ENCODE measurements at places on chromosomes 3 and 15. TPM values are rescaled to one million over a fixed set of nuclear protein-coding genes. Genes with fewer than 3 reads are reported as not detected.

PROS1 gene
- total RNA-seq = 98.8 TPM

DNA sequence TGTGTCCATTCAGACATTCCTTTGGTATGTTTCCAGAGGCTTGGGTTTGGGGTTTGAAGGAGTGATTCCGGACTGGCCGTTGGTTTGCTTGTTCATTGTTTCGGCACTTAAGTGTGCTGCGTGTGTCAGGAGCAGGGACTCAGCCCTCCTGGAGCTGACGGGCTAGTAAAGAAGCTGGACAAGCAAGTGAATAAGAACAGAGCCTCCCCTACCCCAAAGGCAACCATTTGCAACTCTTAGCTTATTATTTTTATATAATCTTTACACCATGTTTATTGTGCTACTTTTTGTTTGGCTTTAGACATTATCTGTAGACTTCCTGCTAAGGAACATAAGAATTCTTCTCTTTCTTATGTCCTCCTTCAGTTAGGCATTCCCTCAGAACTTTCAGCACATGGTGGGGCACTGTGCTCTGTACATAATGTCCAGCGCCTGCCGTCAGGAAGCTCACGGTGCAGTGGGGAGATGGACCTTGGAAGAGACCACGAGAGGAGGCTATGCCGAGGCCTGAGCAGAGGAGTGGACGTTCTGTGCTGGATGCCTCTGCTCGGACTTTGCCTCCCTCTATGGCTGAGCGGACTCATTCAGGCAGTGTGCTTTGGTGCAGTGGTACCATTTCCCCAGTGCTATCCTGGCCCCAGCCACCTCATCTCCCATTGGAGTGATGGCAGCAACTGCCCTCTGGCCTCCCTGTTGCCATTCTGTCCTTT lies 65.4 kb downstream of the EEFSEC start:
- no peak for DNase-seq

DNA sequence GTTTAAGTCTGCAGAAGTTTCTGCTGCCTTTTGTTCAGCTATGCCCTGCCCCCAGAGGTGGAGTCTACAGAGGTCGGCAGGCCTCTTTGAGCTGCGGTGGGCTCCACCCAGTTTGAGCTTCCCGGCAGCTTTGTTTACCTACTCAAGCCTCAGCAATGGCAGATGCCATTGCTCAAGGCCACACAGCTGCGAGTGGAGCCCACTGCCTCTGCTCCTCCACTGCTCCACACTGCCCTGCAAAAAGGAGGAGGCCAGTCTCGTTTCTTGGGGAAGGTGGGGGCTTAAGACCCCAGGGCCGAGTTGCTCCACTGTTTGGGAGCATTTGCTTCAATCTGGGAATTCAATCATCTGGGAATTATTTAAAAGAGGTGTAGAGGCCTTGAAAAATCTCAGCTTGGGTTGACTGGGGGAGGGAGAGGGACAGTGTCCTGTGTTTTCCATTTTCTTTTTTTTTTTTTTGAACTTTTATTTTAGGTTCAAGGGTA lies 144.6 kb upstream of the MEF2A start:
- DNase-seq = no peak

GRCh38 chr3:133453383-133453782 lies 53.5 kb downstream of the BFSP2 start:
- DNase-seq = no peak

GRCh38 chr3:188220988-188221818 lies 67.2 kb downstream of the LPP start:
- no peak for DNase-seq

- DNase-seq = no peak
These were observed 47.5 kb upstream of the SNRK start for GRCh38 chr3:43238801-43239200.

DNA sequence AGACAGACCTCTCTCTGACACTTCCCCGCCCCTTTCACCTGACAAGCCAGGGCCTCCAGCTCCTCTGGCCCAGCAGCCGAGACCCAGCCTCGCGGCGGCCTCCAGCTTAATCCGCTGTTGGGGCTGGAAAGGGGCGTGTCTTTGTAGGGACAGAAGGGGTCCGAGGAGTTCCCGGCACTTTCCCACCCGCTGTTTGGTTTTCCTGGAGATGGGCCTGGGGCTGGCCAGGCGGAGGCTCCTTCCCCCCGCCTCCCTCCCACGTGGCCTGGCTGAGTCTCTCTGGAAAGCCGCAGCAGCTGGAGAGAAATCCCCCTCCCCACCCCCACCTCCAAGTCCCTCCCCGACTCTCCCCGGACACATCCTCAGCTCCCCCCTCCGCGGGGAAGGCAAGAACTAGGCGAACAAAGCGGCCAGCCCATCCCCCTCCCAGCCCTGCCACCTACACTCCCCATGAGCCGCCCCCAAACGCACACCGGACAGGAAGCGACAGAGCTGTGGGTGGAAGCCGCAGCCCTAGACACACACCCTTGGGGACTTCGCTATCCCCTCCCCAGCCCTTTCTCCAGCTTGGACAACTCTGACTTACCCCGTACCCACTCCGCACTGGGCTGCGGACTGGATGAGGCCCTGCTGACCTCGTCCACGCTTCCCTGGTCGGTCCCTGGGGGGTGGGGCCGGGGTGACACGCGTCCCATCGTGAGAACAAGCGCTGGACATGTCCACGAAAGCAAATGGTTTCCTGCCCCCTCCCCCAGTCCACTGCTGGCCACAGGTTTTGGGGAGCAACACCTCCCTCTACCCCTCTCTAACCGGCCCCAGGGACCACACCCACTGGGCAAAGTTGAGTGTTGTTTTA lies 1.2 kb downstream of the IGDCC4 start:
- no peak for DNase-seq

DNA sequence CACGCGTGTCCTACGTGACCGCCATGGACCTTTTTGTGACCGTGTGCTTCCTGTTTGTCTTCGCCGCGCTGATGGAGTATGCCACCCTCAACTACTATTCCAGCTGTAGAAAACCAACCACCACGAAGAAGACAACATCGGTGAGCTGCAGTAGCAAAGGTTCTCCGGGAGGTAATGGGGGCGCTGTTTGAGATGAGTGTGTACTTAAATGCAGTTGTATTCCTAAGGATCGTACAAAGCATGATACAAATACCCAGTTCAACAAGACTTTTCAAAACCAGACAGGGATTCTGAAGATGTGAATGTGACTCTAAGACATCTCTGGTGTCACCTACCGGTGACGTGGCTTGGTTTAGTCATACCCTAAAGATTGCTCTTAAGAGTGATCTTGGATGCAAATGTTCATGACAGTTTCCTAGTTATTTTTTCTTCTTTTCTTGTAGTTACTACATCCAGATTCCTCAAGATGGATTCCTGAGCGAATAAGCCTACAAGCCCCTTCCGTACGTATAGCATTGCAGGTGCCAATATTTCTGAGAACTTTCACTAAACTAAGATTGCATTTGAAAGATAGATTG lies 556.6 kb downstream of the GABRG3 start:
- no peak for DNase-seq
